ENCODE measurements at places on chromosomes 1 and 21. TPM values are rescaled to one million over a fixed set of nuclear protein-coding genes. Genes with fewer than 3 reads are reported as not detected.

Gene ZC3H12A
- total RNA-seq, result 46.7 TPM

DNA sequence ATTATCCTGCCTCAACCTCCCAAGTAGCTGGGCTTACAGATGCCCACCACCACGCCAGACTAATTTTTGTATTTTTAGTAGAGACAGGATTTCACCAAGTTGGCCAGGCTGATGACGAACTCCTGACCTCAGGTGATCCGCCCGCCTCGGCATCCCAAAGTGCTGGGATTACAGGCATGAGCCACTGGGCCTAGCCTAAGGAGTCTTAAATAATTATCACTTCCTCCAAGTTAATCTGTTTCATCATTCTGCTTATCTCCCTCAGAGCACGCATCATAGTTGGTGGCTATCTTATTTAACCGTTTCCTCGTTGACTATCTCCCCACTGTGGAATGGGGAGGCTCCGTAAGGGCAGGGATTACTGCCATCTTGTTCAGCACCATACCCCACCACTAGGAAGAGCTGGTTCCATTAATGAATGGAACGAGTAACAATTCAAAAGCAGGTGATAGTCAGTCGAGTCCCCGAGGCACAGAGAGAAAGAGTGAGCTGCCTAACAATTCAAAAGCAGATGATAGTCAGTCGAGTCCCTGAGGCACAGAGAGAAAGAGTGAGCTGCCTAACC is 52.7 kb downstream of the GLUL start:
- H3K27me3 ChIP-seq, result no peaks in the 10 kb centered on the region
- H3K4me1 ChIP-seq, result no peaks in the 10 kb centered on the region
- H3K4me3 ChIP-seq, result no peak overlapping the region
- H3K27ac ChIP-seq, result no peak overlapping the region

DNA sequence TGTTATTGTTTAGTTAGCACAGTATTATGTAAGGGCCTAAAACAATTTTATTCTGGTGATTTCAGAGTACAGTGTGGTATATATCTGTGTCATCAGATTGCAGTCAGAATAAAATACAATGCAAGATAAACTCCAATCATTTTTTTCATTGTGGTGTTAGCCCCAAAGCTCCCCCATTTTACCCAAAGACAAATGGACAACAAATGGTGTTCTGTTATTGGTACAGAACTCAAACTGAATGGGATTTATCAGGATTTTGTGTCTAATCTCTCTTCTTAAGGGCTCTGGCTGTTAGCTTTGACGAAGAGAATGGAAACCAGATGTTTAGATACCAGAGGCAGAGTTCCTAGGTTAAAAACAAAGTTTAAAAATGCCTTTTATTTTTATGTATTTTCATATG is 163.1 kb upstream of the USP25 start:
- no peaks in the 10 kb centered on the region for H3K4me1 ChIP-seq
- no peaks in the 10 kb centered on the region for H3K36me3 ChIP-seq
- no peak overlapping the region for H3K4me3 ChIP-seq
- DNase-seq, result no peak

DNA sequence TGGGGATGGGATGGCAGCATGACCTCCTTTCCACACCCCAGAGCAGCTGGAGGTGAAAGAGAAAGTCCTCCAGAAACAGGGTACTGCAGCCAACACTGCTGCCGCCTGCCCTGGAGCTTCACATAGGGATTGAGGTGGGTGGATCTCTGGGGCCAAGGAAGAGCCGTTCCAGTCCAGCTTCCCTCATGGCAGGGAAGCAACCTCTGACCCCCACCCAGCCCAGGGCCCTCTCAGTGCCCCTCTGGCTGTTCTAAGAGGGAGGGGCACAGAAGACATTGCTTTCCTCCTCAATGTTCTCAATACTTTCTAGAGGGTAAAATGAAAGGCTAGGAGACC is 5.7 kb downstream of the KIF21B start:
- H3K36me3 ChIP-seq, result no peaks in the 10 kb centered on the region
- H3K27me3 ChIP-seq, result no peaks in the 10 kb centered on the region
- no peak overlapping the region for H3K4me3 ChIP-seq
- no peak for DNase-seq
- H3K4me1 ChIP-seq, result peaks cover 84% of the 10 kb centered on the region

Gene LCE1E
- not detected for total RNA-seq

DNA sequence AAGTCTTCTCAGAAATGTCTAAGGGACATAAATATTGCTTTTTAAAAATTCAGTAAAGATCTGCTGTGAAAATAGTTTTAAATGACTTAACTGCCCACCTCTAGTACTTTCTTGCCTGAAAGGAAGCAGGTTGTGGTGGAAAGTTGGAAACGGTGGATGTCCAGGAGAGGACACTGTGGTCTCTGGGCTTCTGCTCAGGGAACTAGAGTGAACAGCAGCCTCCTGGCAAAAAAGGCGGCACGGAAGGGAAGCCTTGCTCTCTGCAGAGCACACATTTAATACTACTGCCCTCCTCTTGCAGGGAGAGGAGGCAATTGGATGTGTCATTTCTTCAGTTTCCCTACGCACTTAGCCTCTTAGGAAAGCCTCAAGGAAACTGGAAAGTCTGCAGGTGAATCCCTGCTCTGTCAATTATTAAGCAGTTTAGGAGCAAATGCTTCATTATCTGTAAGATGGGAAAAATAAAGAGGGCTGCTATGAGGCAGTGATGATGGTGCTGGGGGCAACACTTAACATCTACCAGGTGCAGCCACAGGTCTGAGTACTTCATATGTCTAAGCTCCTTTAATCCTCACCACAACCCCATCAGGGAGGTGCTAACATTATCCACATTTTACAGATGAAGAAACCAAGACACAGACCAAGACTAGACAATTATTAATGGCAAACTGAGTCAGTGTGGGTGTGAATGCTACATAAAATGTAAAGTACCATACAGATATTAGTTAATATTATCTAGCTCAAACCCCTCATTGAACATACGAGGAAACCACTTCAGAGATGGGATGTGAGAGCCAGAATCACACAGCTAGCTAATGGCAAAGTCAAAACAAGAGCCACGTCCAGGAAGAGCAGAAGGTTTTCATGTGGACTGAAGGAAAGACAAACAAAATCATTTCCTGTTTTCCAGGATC is 108.9 kb upstream of the ADAR start:
- no peaks in the 10 kb centered on the region for H3K27me3 ChIP-seq
- peaks cover 15% of the 10 kb centered on the region for H3K4me1 ChIP-seq
- no peak overlapping the region for H3K27ac ChIP-seq
- no peaks in the 10 kb centered on the region for H3K36me3 ChIP-seq

Gene ANKRD45
- not detected for total RNA-seq

DNA sequence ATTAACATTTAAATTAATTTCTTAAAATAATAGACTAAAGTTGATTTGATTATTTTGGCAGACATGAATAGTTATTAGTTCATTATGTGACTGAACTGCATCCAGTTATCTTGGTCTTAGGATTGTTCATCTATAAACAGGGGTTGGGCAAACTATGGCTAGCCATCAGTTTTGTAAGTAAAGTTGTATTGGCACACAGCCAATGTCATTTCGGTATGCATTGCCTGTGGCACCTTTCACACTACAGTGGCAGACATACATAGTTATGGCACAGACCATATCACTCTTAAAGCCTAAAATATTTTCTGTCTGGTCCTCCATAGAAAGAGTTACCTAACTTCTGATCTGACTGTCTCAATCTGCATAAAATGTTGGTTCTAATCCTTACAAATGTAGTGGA is 27.2 kb downstream of the ADGRL2 start:
- H3K36me3 ChIP-seq, result no peaks in the 10 kb centered on the region
- H3K27ac ChIP-seq, result no peak overlapping the region
- no peak overlapping the region for H3K4me3 ChIP-seq

- H3K27me3 ChIP-seq, result no peaks in the 10 kb centered on the region
- H3K4me1 ChIP-seq, result peaks cover 4% of the 10 kb centered on the region
- H3K27ac ChIP-seq, result peak overlapping the region; percentile 70
These were observed 6.6 kb upstream of the RNU1-2 start for GRCh38 chr1:16888860-16889816.

GRCh38 chr21:45615145-45615711 is 28.3 kb upstream of the PCBP3 start:
- H3K4me1 ChIP-seq, result peaks cover 16% of the 10 kb centered on the region
- no peaks in the 10 kb centered on the region for H3K36me3 ChIP-seq
- H3K27me3 ChIP-seq, result no peaks in the 10 kb centered on the region
- H3K27ac ChIP-seq, result peak overlapping the region; percentile 95
- DNase-seq, result peak; percentile 95

GRCh38 chr1:204733289-204733688 is 47.8 kb upstream of the LRRN2 start:
- H3K27me3 ChIP-seq, result no peaks in the 10 kb centered on the region
- no peak overlapping the region for H3K4me3 ChIP-seq
- no peaks in the 10 kb centered on the region for H3K4me1 ChIP-seq
- H3K27ac ChIP-seq, result no peak overlapping the region

- no peak overlapping the region for H3K4me3 ChIP-seq
- H3K36me3 ChIP-seq, result peaks cover 6% of the 10 kb centered on the region
- no peaks in the 10 kb centered on the region for H3K27me3 ChIP-seq
- no peak for DNase-seq
- no peak overlapping the region for H3K27ac ChIP-seq
These were observed 16.1 kb upstream of the LRRC3 start for GRCh38 chr21:44439211-44439600.

Measured in naive thymus-derived CD4-positive, alpha-beta T cell (primary cell).